Fibroblast of pulmonary artery (primary cell): ENCODE measurements at places on chromosomes 6 and 20.

- no peak for DNase-seq
Observed at GRCh38 chr6:111157412-111157811, 70.1 kb downstream of the SLC16A10 start.

- no peak for DNase-seq
Observed at GRCh38 chr20:37556538-37556937, 28.9 kb upstream of the BLCAP start.

DNA sequence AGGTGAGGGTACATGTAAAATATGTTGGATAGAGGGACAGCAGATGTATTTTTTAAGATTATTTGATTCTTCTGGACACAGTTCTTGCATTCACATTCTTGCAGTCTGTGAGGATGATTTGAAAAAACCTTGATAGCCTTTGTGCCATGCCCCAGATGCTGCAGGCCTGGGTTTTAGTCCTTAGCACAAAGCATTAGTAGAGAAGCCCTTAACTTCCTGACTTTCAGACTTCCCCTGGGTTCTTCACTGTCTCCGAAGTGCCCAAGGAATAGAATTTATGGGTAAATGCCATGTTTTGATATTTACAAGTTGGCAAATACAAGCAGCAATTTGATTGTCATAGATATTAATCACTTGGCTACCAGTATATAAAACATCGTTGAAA lies 67.6 kb upstream of the SUPT3H start:
- no peak for DNase-seq

DNA sequence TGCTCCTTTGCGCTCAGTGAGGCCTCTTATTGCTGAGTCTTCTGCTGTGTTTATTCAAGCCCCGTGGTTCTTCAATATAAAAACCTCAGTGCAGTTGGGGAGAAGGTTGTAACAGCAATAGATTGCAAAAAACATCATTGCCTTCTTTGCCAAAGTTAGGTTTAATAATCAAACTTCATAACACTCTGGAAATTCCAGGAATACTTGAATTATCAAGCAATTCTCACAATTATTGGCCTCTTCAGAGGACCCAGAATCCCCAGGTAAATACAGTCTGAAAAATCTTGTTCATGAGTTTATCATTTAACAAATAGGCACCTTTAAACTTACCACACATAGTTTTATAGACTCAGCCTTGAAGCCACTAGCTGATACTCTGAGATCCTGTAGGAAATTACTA lies 213.6 kb downstream of the OGFRL1 start:
- no peak for DNase-seq

DNA sequence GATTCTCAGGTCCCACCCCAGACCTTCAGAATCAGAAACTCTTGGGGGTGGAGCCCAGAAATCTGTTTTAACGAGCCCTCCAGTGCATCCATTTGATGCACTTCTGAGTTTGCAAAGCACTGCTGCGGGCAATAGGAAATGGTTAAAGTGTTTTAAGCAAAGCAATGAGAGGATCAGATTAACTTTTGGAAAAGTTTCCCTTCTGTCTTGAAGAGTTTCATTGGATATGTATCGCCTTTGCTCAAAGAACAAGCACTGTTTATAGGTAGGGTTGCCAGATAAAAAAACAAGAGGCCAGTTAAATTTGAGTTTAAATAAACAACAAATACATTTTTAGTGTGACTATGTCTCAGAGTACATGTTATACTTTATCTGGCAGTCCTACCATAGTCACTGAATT lies 226.0 kb downstream of the BMP7 start:
- DNase-seq: no peak

DNA sequence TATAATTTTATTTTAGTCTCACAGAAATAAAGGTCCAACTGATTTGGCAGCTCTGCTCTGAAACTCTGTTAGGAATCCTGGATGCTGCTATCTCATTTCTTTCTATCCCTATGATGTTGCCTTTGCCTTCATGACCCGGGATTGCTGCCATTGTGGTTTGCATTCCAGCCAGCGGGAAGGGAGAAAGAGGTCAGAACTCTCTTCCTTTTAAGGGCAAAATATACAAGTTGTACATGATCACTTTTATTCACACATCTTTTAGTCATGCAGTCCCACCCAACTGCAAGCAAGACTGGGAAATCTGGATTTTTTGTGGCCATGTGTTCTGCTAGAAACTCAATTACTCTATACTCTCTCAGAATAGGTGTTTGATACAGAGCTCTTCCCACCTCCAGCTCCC lies 263.1 kb upstream of the ZFP64 start:
- peak; percentile 60 for DNase-seq

- no peak for DNase-seq
Observed at GRCh38 chr20:24681634-24682495, 212.4 kb downstream of the SYNDIG1 start.
